ENCODE measurements at places on chromosomes 12 and 14.

DNA sequence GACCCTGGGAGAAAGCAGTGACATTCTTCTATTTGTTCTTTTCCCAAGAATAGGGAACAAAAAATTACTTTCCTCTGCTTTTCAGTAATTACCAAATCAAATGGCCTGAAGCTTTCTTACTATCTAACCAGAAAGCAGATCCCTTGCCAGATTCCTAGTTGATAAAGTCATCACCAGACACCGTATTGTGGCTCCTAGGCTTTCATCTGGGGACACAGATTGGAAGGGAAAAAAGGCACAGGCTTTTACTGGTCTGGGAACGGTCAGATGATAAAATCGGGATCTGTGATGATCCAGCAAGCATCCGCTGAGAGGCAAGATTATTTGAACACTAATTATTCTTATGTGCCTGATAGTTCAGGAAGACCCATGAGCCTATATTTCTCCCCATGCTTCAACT is 79.1 kb upstream of the BCL2L14 start:
- no peak for DNase-seq

DNA sequence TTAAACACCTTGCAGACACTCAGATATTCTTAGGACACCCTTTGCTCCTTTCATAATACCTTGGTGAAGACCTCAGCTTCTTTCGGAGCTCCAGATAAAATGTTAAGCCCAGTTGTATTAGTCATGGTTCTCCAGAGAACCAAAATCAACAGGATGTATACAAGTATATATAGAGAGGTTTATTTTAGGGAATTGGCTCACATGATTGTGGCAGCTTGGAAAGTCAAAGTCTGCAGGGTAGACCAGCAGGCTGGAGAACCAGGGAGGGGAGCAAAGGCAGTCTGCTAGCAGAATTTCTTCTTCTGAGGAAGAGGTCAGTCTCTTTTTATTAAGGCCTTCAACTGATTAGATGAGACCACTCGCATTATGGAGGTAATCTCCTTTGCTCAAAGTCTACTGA is 6.9 kb upstream of the IGF1 start:
- no peak for DNase-seq

- no peak for DNase-seq
Observed at GRCh38 chr12:24605916-24606315, 343.0 kb downstream of the BCAT1 start.

- no peak for DNase-seq
Observed at GRCh38 chr14:90733139-90733808, 83.0 kb downstream of the TTC7B start.

DNA sequence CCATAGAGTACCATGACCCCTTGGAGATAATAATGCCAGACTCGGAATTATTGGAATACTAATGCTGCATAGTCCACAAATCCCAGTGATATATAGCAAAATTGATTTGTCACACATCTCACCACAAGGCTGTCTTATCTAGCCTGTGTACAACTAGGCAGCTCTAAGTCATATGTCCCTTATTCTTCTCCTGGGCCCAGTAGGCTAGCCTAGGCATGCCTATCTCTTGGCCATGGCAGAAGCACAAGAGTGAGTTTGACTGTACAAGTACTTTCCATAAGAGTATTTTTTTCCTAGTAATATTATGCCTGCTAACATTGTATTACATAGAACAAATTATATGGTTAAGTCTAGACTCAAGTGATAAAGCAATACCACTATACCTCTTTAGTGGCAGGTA is 1122.1 kb upstream of the SEL1L start:
- no peak for DNase-seq

DNA sequence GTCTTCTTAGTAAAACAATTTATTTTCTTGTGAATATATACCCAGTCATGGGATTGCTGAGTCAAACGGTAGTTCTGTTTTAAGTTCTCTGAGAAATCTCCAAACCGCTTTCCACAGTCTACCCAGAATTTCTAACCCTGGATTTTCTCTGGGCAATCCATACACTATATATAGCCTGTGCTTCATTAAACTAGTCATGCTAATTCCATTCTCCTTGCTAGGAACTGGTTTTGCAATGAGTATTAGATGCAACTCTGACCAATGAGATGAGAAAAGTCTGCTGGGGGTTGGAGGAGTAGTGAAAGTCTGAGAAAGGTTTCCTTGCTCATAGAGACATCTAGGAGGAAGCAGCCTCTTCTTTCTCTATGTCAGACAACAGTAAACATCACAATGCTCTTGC is 196.1 kb upstream of the CDKN3 start:
- DNase-seq = no peak

GRCh38 chr12:58916161-58916621 is 4.1 kb downstream of the LRIG3 start:
- no peak for DNase-seq

DNA sequence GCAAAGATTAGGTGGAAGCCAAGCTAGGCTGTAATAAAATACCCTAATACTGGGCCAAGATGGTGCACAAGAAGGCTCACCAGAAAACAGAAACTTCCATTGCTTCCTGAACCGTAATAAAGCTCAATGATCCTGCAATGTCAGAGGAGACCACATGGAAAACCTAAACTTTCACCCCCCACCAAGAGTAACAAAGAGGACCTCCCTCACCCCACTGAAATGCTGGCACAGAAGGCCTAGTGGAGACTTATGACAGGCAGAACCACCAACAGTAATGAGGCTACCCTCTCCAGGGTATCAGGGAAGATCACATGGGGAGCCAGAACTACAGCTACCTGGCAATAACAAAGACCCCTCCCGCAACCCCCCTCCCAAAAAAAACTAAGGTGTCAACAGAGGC is 43.1 kb downstream of the CEP83 start:
- no peak for DNase-seq

DNA sequence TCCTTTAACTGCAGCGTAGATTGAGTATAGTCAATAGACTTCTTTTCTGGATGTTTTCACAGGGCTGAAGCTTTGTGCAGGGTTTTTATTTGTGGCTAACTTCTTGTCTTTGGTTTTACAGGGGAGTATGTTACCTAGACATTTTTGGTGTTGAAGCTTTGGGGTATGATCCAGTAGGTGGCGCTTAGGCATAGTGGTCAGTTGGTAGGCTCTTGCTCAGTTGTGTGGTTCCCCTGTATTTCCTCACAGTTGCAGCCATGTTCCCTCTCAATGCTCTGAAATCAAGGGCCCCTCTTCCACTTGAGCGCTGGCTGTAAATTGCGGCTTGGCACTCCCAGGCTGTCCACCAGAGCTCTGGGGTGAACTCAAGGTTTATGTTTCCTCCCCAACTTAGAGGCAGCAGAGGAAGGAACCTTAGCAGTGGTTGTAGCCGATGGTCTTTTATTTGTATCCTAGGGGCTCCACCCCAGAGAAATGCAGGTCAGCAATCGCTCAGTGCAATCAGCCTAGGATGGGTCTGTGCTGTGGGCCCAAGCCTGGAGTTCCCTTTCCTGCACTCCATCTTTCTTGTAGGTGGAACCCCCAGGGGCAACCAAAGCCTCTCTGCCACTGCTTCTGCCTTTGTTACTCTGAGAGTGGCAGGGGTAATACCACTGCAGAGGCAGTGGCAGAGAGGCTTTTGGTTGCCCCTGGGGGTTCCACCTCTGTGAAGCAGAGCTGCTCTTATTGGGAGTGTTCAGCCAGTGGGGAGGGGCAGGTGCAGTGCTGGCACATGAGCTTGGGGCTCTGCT is 55.1 kb downstream of the CMAS start:
- no peak for DNase-seq

DNA sequence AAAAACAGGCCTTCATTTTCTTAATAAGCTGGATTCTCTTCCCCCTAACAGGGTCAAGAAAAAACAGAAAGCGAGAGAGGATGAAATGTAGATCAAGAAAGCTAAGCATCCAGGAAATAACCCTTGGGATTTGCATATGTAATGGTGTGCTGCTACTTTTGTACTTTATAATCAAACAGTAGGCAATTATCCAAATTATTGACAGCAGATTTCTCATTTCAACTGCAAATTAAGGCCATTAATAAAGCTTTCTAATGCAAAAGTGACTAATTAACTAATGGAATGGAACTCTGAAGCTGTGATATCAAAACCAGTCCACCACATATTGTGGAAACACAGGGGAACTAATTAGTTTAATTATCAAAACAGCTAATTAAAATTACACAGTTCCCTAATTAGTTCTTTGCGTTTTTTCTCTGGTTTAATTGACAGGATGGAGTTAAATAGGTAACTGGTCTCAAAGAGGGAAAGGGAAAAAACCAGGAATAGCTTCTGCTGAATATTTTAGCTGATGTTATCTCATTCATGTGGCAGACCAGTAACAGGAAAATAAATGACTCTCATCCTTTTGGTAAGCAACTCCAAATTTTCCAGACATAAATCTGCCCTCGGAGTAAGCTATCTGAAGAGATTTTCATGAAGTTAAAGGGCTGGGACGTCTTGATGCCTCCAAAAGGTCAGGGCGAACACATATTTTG is 182.7 kb upstream of the LMO3 start:
- DNase-seq = no peak

- no peak for DNase-seq
Observed at GRCh38 chr14:105419195-105420091, at the start of gene MTA1. TSS of gene MTA1 (plus strand) at chr14:105419827. CDS start at chr14:105420036, 209 bp downstream.

DNA sequence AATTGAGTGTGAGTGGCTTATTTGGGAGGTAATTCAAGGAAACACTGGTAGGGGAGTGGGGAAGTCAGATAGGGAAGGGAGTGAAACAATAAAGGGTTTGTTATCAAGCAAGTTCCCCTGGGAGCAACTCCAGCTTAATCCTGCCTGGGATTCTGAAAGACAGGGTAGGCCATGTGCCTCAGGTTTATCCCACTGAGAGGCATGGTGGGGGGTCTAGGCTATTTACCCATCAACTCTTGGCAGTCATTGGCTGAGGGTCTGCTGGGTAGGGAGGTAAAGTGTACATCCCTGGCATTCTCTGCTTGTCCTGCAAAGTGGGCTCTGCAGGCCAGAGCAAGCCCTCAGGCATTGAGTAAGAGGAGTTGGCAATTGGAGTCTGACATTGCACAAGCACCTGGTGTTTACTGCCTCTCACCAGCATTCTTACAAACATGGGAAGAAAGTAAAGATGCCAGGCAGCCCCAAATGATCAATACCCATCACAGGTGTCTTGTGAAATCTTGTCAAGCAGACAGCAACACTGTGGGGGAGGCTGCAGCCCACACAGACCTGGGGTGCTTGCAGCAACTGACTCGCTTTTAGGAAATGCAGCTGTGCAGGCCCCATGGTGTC is 169.3 kb downstream of the KTN1 start:
- DNase-seq = no peak

All from stimulated activated CD4-positive, alpha-beta T cell treated with anti-CD3 and anti-CD28 coated beads, Interleukin-1b, Interleukin-23, amount 100 ng/mL, for 24 hours (primary cell).